NCI-H69 (cell line): ENCODE measurements at places on chromosomes 2 and 18.
A peak's percentile ranks its signal among the peaks of the same experiment; 100 is the strongest.

DNA sequence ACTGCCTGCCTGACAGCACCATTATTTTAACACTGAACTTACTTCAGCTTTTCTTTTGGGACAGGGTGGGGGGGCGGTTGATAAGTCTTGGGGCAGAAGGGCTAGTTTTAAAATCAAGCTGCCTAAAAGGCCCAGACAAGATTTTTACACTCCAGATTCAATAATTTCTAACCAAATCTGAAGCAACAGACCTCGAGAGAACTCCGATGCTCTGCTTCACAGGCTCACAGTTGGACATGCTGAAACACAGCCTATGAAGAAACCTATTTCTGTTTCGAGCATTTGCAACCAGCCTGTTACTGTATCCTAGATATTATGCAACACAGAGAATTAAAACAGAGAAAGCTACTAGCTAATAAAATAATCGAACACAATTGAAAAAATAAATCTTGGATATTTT, 1.3 kb upstream of the MYT1L start:
- peak; percentile 77 for DNase-seq

DNA sequence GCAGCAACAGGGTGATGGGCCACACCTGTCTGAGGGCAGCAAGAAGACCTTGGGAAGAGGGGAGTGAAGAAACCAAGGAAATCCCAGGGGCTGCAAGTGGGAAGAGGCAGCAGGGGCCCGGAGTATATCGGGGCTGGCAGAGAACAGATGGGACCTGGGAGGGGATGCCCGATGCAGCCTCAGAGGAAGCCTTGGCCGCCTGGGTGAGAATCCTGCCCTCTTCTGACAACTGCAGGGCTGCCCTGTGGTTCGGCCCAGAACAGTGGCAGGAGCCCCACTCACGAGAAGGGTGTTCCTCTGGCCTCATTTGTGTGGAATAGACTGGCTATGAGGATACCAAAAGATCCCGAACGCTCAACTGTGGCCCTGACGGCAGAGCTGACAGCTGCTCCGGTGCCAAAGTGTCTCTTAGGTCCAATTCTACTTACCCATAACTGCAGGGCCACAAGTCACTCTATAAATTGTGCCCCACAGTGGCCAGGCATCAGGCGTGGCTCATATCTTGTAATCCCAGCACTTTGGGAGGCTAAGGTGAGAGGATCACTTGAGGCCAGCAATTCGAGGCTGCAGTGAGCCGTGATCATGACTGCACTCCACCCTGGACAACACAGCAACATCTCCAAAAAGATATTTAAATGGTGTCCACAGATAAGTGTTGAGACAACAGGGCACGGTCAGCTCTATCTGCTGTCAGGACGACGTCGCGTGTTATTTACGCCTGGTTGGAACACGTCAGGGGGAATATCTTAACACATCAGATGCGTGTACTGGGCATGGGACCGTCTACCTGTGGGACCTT, 23.6 kb upstream of the ID2 start:
- no peak for DNase-seq

GRCh38 chr2:233386382-233387041, 32.2 kb downstream of the DGKD start:
- DNase-seq: no peak

- no peak for DNase-seq
These were observed 74.8 kb downstream of the WDSUB1 start for GRCh38 chr2:159211447-159212396.

DNA sequence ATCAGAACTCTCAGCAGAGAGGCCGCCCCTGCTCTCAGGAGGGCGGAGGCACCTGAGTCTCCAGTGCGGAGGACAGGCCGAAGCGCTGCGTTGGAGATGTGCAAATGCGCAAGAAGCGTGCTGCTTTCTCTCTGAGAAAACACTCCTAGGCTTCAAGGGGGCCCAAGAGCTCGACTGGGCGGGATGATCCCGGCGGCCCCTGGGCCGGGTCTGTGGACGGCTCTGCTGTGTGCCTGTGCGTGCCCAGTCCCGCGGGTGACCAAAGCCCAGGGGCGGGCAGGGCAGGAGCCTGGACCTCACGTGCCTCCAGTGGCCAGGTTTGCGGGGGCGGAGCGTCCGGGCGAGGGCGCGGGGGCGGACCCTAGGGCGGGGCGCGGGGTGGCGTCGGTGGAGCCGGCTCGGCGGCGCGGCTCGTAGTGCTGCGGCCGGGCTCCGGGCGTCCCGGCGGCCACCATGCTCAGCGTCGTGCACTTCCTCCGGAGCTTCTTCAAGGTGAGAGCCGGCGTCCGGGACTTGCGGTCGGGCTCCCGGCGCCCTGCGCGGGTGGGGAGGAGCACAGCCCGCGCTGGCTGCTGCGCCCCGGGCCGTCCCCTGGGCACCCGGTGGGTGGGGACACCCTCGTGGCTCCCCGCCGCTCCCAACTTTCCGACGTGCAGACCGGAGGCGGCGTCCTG, at the start of gene ARHGEF4:
TSS of gene ARHGEF4 (plus strand) at position 414 of the 674 bp plus-strand sequence. CDS start at position 454, 40 bp downstream.
- DNase-seq: peak; percentile 51

- DNase-seq: no peak
These were observed 496.7 kb upstream of the MYT1L start for GRCh38 chr2:2827761-2828221.

DNA sequence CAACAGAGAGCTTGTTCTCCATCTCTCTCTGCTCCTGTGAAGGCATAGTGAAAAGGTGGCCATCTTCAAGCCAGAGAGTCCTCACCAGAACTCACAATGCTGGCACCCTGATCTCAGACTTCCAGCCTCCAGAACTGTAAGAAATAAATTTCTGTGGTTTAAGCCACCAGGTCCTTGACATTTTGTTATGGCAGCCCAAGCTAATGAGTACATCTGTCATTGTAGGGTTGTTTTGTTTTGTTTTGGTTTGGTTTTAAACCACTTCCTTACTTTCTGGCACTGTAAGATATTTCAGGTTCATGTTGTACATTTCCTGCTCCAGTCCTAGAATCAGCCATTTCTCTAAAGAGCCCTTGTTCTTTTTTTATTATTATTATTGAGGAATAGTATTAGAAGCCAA, 171.2 kb downstream of the CPS1 start:
- no peak for DNase-seq

GRCh38 chr2:68762100-68762499, 27.5 kb downstream of the ARHGAP25 start:
- DNase-seq: no peak

DNA sequence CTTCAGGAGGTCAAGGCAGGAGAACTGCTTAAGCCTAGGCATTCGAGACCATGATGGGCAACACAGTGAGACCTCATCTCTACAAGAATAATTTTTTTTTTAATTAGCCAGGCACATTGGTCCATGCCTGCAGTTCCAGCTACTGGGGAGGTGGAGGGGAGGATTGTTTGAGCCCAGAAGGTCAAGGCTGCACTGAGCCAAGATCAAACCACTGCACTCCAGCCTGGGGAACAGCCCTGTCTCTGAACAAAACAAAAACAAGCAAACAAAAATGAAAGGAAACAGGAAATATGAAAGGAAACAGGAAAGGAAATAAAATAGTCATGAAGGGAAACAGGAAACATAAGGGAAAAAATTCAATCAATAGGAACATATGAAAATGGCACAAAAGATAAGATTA, 64.7 kb upstream of the TMEM247 start:
- no peak for DNase-seq

DNA sequence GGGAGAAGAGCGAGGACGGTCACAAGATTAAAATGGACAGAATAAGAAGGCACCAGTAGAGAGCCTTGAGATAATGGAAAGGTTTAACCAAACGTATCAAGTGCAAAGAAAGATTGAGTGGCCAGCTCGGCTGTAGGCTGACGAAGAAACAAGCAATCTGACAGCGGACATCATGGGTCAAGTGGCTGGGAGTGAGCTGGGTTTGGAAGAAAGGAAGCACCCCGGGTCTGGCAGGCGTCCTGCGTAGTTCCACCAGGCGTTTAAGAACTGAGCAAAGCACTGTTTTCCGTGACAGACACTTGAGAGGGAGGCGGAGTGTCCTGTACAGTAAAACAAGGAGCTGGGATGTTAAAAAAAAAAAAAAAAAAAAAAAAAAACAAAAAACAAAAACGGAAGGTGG, 27.1 kb downstream of the DAPL1 start:
- no peak for DNase-seq

DNA sequence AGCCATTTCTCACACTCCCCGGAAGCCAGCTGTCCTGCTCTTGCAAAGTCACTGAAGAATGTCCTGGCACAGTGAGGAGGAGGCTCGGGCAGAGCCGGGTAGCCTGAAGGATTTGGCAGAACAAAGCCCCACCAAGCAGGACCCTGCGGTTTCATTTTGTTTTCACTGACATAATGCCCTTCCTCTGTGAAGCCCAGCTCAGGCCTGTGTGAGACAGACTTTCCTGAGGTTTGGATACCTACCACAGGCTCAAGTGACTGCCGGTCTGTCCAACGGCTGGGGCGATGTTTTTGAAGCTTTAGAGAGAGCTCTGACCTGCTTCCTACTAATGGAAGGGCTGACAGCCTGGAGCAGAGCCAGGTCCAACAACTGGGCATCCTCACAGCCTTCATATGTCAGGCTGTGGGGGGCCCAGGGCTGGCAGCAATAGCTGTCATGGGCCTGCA, 99.8 kb upstream of the FZD7 start:
- peak; percentile 39 for DNase-seq

GRCh38 chr2:41736105-41736567, 311.7 kb upstream of the PKDCC start:
- DNase-seq: peak; percentile 4

DNA sequence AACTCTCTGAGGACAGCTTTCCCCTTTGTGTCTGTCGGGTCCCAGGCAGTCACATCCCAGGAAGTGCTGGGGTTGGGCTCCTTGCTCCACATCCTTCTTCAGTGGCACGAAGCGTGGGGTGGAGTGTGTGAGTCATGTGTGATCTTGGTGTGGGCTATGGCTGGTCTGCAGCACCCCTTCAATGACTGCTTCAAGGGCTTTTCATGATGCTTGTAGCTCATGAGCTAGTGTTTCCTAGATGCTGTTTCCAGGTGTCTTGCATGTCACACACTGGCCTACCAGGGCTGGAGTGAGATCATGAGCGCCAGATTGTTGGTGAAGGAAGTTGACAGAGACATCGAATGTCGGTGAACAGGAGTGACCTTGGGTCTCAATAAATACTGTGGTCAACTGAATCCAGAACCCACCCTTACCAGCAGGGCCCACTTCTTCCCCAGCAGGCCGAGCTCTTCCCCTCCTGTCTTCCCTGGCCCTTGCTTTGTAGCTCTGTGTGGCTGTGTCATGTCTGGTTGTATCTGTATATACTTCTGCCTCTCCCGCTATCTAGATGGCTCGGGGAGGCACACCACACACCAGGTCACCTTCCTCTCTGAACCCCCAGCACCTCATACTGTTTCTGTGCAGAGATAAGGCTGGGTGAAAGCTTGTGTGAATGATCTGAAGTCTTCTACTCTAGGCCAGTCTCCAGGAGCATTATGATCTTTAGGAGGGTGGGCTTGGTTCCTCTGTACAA, 3.8 kb downstream of the C2orf92 start:
- DNase-seq: no peak

GRCh38 chr2:64593035-64593655, 60.6 kb downstream of the SERTAD2 start:
- no peak for DNase-seq

- no peak for DNase-seq
These were observed 25.9 kb downstream of the GCG start for GRCh38 chr2:162126111-162126519.

DNA sequence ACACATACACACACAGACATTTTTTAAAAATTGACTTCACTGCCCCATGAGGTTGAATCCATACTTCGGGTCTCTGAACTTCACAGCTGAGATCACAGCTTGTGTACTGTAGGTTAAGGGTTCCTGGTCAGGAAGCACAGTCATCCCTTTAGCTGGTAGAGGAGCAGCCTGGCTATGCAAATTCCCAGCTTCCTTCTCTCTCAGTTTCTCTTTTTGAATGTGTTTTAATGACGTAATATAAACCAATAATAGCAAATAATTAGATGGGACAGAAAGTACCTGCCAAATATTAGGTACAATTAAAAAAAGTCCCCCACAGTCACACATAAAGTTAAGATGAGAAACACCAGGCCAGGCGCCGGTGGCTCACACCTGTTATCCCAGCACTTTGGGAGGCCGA, 178.7 kb downstream of the ZNF385B start:
- no peak for DNase-seq

- DNase-seq: peak; percentile 65
These were observed 108.3 kb downstream of the PIEZO2 start for GRCh38 chr18:11040823-11041656.

DNA sequence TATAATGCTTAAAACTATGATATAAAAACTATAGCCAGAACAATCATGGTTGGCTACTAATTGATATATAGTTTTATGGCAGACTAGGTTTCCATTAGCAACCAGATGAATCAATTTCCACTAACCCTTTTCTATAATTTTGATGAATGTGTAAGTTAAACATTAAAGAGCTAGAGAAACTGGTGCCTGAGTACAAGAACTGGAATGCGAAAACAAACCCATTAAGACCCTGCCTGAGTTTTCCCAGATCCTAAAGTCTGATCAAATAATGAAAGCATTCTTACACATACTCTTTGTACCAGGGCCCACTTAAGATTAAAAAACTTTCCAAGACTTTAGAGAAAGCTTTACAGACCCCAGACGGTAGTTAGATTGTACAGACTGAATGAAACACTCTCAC, 21.3 kb downstream of the MRPL19 start:
- no peak for DNase-seq

DNA sequence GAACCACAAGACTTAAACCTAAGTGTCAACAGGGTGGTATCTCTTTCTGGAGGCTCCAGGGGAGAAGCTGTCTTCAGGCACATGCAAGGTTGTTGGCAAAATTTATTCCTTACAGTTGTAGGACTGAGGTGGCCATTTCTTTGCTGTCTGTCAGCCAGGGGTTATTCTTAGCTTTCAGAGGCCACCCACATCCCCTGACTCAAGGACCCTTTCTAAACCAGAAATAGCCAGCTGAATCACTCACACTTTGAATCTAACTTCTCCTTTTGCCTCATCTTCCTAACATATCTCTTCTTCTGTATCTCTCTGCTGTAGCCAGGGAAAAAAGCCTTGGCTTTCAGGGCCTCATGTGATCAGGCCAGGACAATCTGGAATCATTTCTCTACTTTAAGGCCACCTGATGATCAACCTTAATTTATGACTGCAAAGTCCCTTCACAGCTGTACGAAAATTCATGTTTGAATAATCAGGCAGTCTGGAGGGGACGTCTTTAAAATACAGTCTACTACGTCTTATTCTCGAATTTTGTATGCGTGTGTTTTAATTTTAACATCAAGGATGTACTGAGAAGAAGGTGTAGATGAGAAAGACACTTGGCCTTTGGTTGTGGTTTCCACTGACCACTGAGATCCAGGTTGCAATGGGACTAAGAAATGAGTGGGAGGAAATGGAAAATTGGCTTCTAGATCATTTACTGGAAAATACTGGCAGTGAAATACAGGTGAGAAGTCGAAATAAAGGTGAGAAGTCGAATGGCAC, 90.4 kb downstream of the DOCK10 start:
- no peak for DNase-seq

GRCh38 chr2:144201126-144201525, 318.8 kb downstream of the ZEB2 start:
- DNase-seq: no peak

DNA sequence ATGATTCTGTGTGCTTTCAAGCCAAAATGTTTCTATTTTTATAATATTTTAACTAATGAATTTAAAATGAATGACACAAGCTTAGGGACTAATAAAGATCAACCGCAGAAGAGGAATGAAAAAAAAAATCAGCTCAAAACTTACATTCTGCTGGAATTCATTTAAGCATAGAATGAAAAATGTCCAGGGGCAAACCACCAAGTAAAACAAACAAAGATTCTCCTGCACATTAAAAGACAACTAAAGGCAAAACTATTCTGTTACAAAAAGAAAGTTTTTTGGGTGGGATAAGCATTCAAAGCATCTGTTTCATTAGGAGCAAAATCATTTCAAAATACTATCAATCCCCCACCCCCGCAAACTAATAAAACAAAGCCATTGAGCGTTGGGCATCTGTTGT, 99.3 kb upstream of the SOX11 start:
- DNase-seq: no peak

GRCh38 chr18:45930963-45931362, 36.2 kb downstream of the EPG5 start:
- no peak for DNase-seq
